ENCODE measurements at places on chromosomes 12 and 14. TPM values are rescaled to one million over a fixed set of nuclear protein-coding genes. Genes with fewer than 3 reads are reported as not detected.
A peak's percentile ranks its signal among the peaks of the same experiment; 100 is the strongest.

RNASE7 gene
- total RNA-seq = not detected

KITLG gene
- 0.07 TPM for total RNA-seq

IFI27 gene
- 2.3 TPM for total RNA-seq

ARHGEF40 gene
- 0.33 TPM for total RNA-seq

RTL1 gene
- not detected for total RNA-seq

ENDOU gene
- not detected for total RNA-seq

CEBPE gene
- total RNA-seq = 0.34 TPM

LIN7A gene
- total RNA-seq = not detected

PLEKHH1 gene
- total RNA-seq = 1.9 TPM

NANOG gene
- total RNA-seq = not detected

DNA sequence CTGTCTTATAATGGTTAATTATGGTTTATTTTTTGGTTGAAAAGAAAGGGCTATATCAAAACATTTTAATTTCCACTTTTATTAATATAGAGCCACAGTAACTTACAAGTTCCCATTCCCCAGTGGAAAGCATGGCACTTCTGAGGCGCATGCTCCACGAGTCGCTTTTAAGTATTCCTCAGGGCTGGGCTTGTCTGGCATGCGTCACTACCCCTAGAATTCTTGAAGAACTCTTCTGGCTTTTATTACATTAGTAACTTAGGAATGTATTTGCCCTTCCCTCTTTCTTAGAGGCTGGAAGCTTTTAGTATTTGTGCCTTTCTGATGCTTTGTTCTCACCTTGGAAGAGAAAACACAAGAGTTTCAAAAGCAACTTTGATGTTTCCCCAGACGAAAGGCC lies 81.1 kb downstream of the ESR2 start:
- no peaks in the 10 kb centered on the region for H3K27me3 ChIP-seq
- DNase-seq = no peak
- no peak overlapping the region for H3K27ac ChIP-seq
- H3K4me3 ChIP-seq = no peak overlapping the region

DNA sequence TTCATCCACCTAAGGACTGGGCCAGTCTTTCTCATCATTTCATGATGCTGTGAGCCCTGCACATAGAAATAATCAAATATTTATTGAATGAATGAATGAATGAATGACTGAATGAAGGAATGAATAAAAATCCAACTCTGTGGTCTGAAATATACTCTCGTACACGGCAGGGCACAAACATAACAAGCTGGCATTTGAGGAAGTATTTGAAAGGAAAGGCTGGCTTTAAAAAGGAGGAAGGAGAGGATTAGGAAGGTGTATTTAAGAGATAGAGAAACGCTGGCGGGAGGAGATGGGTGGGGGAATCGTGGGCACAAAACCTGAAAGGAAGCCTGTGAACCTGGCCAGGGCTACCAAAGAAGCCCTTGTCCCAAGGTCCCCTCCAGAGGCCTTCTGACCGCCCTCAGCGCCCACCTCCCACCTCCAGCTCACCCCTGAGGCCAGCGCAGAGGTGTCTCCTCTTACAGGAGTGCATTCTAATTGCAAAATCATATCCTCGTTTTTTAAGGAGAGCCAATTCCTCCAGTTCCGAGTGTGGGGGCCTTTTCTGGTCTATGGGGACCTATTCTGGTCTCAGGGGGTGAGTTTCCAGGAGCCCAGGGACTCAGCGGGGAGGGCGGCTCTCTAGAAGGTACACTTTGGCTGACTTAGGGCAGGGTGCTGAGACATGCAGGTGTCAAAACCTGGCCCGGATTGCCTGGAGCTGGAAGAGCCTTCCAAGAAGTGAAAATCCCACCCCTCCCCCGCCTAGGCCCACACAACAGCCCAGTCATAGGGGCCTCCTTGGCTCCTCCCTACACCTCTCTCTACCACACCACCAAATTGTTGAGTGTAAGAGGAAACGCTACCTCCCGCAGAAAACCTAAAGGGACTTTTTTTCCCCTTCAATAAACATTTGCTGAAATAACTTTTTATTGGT lies 8.7 kb upstream of the JDP2 start:
- H3K27ac ChIP-seq = no peak overlapping the region
- H3K27me3 ChIP-seq = no peaks in the 10 kb centered on the region
- peak; percentile 83 for DNase-seq
- peaks cover 16% of the 10 kb centered on the region for H3K4me1 ChIP-seq
- no peak overlapping the region for H3K4me3 ChIP-seq

DNA sequence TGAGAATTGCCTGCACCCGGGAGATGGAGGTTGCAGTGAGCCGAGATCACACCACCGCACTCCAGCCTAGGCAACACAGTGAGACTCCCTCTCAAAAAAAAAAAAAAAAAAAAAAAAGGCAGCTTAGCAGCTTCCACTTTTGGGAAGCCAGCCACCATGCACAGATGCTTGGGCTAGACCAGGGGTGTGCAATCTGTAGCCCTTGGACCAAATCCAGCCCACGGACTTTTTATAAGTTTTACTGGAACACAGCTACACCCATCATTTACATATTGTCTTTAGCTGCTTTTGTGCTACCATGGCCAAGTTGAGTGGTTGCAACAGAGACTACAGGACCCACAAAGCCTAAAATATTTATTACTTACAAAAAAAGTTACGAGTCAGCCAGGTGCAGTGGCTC lies 6.7 kb downstream of the CIT start:
- H3K36me3 ChIP-seq = peaks cover 34% of the 10 kb centered on the region
- no peak for DNase-seq
- peaks cover 4% of the 10 kb centered on the region for H3K4me1 ChIP-seq

- DNase-seq = no peak
- no peaks in the 10 kb centered on the region for H3K36me3 ChIP-seq
- H3K27ac ChIP-seq = no peak overlapping the region
- no peaks in the 10 kb centered on the region for H3K27me3 ChIP-seq
- no peaks in the 10 kb centered on the region for H3K4me1 ChIP-seq
- no peak overlapping the region for H3K4me3 ChIP-seq
Measured at GRCh38 chr14:48111151-48111550, 435.7 kb upstream of the MDGA2 start.

DNA sequence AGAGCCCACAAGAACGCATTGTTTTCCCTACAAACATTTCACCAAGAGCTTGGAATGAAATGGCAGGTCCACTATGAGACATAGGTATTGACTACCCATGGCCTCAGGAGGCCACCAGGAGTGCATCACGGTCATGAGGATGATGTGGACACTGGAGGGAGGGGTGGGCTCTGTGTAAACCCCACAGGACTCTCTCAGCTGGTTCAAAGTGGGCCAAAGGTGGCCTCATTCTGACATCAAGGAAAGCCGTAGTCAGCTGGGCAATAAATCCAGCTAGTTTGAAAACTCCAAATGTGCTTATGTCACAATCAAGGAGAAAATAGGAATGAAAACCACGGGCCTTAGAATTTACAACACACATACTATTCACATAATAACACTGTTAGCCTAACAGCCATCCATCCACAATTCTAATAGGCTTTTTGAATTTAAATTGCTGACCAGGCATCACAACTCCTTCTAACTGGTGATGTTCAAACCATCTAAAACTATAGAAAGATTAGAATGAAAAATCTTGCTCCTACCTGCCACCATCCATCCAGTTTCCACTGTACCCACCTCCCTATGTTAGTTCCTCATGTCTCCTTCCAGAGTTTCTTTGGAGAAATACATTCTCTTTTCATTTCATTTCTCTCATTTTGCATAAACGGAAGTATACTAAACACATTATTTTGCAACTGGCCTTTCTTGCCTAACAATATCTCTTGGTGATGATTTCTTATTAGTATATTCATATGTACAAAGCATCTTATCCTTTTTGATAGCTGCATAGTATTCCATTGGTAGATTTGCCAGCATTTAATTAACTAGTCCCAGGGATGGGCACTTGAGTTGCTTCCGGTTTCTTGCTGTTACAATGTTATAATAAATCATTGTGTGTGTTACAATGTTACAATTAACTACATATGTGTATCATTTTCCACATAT lies 21.5 kb downstream of the CMKLR1 start:
- peaks cover 2% of the 10 kb centered on the region for H3K27me3 ChIP-seq
- no peak for DNase-seq
- peaks cover 8% of the 10 kb centered on the region for H3K4me1 ChIP-seq
- H3K27ac ChIP-seq = no peak overlapping the region

DNA sequence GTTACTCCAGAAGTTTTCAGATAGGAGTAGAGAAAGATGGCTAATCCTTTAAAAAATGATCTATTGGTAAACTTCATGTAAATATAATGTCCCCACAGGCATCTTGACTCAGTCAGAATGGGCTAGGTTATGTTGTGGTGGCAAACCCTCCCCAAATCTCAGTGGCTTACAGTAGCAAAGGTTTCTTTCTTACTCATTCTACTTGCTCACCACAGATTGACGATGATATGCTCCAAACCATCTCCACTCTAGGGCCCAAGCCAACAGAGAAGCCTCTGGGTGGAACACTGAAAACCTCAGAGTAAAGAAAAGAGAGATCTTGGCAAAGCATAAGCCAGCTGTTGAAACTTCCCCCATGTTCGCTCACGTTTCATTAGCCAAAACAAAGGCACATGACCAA lies 146.4 kb downstream of the EMP1 start:
- H3K4me1 ChIP-seq = peaks cover 11% of the 10 kb centered on the region
- H3K27ac ChIP-seq = no peak overlapping the region

GRCh38 chr14:21039585-21040369 lies 2.4 kb upstream of the RNASE7 start:
- DNase-seq = peak; percentile 18
- no peaks in the 10 kb centered on the region for H3K27me3 ChIP-seq
- peaks cover 11% of the 10 kb centered on the region for H3K4me1 ChIP-seq
- no peak overlapping the region for H3K4me3 ChIP-seq

DNA sequence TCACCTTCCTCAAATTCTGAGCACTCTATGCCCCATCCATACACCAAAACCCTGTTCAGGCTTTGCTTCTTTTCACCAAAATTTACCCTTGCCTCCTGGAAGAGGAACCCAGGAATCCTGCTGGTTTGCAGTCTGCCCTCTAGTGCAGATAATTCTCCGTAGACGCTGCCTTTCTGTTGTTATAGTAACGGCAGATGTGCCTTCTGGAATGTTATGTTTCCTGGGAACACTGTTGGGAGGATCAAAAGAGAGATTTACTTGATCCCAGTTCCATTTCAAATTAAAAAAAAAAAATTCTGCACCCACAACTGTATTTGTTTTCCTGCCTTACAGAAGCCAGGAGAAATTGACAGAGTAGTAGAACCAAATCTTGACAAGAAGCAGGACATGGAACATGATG lies 104.2 kb upstream of the RMST start:
- H3K4me3 ChIP-seq = no peak overlapping the region
- H3K27ac ChIP-seq = no peak overlapping the region
- DNase-seq = no peak
- H3K36me3 ChIP-seq = no peaks in the 10 kb centered on the region
- no peaks in the 10 kb centered on the region for H3K27me3 ChIP-seq
- H3K4me1 ChIP-seq = no peaks in the 10 kb centered on the region

Data from activated CD4-positive, alpha-beta memory T cell treated with anti-CD3 and anti-CD28 coated beads for 36 hours (primary cell).